ENCODE measurements at places on chromosomes 6 and 20. TPM values are rescaled to one million over a fixed set of nuclear protein-coding genes. Genes with fewer than 3 reads are reported as not detected.

Gene CUTA
- 196 TPM for total RNA-seq

Gene AIF1
- 47.4 TPM for total RNA-seq

Gene GSTA2
- total RNA-seq: not detected

GRCh38 chr6:148999501-148999900 is 252.7 kb downstream of the UST start:
- no peaks in the 10 kb centered on the region for H3K27me3 ChIP-seq
- peaks cover 25% of the 10 kb centered on the region for H3K4me1 ChIP-seq
- H3K4me3 ChIP-seq: no peak overlapping the region
- no peak for DNase-seq
- H3K36me3 ChIP-seq: peaks cover 25% of the 10 kb centered on the region

- peaks cover 57% of the 10 kb centered on the region for H3K4me1 ChIP-seq
- no peaks in the 10 kb centered on the region for H3K27me3 ChIP-seq
- peak overlapping the region; percentile 30 for H3K27ac ChIP-seq
- DNase-seq: no peak
- no peak overlapping the region for H3K4me3 ChIP-seq
- H3K36me3 ChIP-seq: peaks cover 21% of the 10 kb centered on the region
Observed at GRCh38 chr6:107817784-107818183, 6.3 kb downstream of the SCML4 start.
